NCI-H1417 treated with DMSO at 0.1 percent for 48 hours (cell line): ENCODE measurements at places on chromosomes 13 and 19.

DNA sequence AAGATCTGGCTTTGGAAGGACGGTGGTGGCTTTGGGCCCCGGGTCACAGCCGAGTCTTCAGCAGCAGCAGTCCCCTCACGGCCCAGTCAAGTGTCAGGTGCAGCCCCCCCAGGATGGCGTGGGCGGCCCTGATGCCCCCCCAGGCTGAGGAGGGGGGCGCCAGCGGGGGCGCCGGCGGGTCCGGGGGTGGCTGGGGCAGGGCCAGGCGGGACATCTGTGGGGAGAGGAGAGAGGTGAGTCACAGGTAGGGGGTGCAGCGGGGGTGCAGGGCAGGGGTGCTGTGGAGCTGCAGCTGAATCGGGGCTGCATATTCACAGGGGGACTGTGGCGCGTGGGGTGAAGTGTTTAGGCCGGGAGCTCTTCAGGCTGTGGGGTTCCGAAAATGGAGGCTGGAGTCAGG is 2.9 kb upstream of the GARIN5B start:
- no peak for DNase-seq

DNA sequence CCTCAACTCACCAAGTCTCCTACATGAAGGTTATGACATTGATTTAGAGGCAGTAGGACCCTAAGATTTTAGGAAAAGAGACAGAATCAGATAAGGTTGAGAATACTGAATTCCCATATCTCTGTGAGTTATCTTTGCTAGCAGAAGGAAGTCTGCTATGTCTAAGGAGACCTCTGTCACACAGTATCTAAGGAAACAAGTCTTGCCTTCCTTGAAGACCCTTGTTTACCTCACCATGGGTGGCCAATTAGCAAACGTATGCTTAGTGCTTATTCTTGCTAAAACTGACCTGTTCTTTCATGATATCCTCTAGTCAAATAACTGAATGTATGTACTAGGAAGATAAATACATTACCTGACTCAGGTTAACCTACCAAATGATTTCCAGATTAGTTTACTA is 855.4 kb upstream of the SLITRK1 start:
- DNase-seq, result no peak

DNA sequence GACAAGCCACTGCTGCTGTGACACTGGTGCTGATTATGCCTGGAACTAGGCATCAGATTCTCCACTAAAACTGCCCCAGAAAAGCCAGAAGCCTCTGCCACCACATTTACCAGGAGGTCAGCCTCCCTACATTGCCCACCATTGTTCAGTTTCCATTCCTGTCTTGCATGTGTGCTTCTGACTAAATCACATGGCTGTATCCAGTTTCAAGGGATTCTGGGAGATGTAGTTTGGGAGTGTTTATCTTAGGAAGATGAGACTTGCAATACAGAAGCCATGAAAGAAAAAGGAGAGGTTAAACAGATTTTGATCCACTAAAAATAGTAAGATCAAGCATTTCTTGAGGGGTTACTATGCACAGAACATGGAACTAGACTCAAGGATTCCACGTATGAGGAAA is 40.7 kb upstream of the SERPINE3 start:
- no peak for DNase-seq

DNA sequence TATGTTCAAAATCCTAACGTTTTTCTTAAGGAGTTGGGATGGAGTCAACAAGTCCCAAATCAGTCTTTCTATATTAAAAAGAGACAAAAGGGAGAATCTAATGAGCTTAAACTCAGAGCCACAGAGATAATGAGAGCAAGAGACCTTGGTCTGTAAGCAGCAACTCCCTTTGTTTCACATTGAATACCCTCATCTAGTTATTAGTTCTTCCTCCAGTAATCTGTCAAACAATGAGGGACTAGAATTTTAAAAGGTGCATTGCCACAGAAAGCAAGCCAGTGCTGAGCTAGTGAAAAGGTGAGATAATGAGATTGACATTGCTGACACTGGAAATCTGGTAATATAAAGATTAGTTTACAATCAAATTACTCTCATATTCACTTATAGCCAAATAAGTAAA is 718.6 kb downstream of the DACH1 start:
- DNase-seq, result no peak

DNA sequence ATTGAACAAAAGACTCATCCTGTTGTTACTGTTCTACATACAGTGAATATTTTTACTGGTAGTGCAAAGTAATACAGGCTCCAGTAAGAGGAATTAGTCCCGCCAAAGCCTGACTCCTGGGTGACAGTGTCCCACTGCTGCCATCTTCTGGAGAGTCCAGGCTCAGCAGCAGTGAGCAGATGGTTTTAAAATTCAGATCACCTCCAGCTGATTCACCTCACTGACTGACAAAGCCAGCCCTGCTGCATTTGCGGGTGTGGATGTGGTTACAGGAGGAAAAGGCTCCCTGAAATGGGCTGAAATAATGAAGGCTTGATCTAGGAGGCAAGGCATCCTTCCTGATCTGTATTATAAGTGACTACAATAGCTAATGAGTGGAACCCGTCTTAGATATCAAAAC is 18.3 kb downstream of the PABPC3 start:
- no peak for DNase-seq
